MV-4-11 (cell line): ENCODE measurements at places on chromosomes 3 and 15.

- DNase-seq, result no peak
Observed at GRCh38 chr3:159877924-159878323, 110.7 kb upstream of the IL12A start.

DNA sequence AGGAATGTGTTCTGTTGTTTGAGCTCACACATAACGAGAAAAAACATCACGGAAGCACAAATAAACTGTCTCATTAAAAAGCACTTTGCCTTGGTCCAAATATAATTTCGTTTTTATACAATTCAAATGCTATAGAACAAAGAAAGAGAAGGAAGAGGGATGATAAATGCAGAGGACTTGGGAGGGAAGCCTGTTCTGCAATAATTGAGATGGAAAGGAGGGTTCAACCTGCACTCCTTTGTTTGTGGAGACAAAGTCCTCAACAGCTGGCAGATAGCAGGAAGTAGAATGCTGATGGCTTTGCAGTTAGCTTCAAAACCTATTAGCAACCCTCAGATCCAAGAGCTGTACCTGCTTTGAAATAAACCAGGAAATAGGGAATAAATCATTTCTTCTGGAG lies 1010.8 kb downstream of the FHIT start:
- DNase-seq, result no peak

- DNase-seq, result no peak
Observed at GRCh38 chr15:48006031-48006511, 114.7 kb upstream of the SLC24A5 start.

GRCh38 chr3:157043771-157044170 lies 116.2 kb downstream of the CCNL1 start:
- no peak for DNase-seq

DNA sequence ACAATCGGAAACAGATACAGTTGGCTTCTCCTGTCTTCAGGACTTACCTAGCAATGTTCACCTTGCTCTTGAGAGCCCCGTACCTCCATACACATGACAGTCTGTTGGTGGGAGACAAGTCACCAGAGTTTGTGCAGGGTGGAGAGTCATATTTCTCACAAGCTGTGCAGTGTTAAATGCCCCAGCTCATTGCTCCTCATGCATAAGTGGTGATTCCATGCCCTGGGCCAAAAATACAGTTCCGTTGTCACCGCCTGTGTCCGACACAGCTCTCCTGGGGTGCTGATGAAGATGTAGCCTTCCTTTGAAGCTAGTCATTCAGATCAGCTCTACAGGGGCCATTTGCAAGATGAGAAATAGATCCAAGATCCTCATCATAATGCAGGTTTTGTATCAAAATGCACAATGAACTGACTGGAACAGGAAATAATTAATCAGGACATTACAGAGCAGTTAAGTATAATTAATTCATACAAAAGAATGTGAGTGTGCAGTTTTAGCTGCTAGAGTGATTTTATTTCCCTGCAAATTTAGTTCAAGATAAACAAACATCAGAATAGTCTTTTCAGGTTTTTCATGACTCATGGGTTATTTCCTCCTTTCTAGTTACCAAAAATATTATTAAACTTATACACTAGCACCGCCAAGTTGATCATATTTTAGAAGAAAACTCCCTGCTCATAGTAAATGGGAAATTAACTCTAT lies 66.5 kb downstream of the CD47 start:
- no peak for DNase-seq

DNA sequence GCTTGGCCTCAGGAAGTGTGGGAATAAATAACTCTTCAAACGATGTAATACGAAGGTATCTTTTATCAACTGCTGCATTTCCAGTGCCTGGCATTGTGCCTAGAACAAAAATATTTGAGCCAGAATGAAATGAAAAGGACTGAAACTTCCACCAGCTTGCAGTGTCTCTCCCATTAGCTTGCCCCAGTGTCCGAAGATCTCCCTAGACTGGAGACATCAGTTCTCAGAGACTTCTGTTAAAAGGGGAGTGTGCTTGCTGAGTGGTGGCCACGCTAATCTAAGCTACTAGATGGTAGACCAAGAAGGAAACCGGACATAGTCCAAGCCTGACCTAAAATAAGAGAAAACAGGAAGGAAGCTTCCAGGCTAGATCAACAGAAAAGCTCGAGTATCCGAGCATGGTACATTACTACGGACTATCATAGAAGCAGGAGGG lies 28.6 kb downstream of the KCNAB1 start:
- peak; percentile 80 for DNase-seq

GRCh38 chr3:132404276-132404675 lies 13.0 kb upstream of the DNAJC13 start:
- no peak for DNase-seq

- DNase-seq, result no peak
Observed at GRCh38 chr3:87436781-87437543, 160.6 kb upstream of the POU1F1 start.

DNA sequence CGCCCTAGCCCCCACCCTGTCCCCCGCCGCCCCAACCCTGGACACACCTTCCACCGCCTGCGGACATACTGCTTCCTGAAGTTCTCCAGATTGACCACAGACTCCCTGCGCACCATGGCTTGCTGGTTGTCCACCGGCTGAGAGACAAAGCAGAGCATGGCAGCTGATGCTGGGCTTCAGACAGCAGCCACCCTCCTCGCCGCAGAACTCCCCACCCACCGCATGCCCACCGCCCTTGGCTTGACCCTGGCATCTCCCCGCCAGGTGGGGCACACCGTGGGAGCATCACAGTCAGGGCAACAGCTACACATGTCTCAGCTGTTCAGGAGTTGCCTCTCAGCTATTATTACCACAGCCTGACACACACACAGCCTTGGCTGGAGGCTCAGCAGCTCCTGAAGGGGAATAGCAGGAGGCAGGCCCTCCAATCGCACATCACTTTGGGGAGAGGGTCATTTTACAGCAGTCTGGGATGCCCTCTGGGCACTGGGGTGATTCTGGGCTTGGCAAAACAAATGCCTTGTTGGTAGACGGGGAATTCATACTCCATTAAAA lies 78.4 kb upstream of the HERC1 start:
- DNase-seq, result no peak

DNA sequence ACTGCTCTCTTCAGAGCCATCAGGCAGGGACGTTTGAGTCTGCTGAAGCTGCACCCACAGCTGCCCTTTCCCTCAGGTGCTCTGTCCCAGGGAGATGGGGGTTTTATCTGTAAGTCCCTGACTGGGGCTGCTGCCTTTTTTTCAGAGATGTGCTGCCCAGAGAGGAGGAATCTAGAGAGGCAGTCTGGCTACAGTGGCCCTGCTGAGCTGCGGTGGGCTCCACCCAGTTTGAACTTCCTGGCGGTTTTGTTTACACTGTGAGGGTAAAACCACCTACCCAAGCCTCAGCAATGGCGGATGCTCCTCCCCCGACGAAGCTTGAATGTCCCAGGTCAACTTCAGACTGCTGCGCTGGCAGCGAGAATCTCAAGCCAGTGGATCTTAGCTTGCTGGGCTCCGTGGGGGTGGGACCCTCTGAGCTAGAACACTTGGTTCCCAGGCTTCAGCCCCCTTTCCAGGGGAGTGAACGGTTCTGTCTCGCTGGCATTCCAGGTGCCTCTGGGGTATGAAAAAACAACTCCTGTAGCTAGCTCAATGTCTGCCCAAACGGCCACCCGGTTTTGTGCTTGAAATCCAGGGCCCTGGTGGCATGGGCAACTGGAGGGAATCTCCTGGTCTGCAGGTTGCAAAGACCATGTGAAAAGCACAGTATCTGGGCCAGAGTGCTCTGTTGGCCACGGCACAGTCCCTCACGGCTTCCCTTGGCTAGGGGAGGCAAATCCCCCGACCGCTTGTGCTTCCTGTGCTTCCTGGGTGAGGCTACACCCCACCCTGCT lies 21.1 kb upstream of the ST6GAL1 start:
- peak; percentile 23 for DNase-seq
